ENCODE measurements at places on chromosomes 11 and 22.

DNA sequence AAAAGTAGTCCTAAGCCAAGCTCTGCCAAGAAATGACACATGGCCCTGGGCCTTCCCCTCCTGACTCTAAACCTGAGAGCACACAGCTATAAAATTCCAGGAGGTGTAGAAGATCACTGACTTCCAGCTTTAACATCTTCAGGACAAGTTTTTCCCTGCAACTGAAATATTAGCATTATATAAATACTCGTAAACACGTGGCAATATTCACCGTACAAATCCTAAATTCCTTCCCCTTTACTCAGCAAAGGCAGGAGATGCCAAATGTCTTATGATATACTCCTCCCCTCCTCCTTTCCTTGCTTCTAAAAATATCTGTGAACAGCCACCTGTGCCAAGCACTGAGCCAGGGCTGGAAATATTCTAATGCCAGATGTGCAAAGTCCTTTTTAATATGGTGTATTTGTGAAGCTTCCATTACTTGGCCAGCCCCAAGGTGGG, 194.0 kb downstream of the LARGE1 start:
- no peak for DNase-seq

DNA sequence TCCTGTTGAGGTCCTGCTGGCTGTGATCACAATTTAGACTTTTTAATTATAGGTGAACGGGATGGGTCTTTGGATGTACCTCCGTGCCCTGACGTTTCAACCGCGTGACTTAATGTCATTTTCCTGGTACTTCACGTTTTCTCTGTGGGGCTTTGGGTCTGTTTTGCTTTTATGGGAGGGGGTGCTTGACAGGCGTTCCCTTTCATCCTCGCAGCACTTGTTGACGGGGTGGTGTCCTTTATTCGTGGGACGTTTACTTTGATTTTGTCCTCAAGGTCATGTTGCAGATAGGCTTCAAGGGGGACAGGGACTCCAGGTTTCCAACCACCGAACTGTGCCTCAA, 994 bp downstream of the PPP6R3 start:
- no peak for DNase-seq

GRCh38 chr22:28332410-28332809, 347.2 kb downstream of the TTC28 start:
- DNase-seq, result no peak

GRCh38 chr11:8586805-8587204, 7.2 kb downstream of the STK33 start:
- DNase-seq, result no peak

DNA sequence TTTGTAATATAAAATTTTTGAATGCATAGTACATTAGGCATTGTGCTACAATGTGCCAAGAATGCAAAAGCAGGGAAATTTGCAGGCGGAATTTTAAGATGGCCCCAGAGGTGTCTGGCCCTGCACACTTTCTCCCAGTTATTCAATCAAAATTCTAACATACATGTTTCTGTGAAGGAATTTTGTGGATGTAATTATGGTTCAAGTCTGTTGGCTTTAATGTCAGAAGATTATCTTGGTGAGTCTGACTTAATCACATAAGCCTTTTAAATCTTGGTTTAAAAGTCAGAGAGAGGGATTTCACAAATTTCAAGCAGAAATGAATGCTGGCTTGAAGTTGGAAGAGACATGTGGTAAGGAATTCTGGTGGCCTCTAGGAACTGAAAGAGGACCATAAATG, 423.4 kb upstream of the CCDC179 start:
- DNase-seq, result no peak

GRCh38 chr22:42933485-42934091, 76.5 kb upstream of the ARFGAP3 start:
- DNase-seq, result no peak

DNA sequence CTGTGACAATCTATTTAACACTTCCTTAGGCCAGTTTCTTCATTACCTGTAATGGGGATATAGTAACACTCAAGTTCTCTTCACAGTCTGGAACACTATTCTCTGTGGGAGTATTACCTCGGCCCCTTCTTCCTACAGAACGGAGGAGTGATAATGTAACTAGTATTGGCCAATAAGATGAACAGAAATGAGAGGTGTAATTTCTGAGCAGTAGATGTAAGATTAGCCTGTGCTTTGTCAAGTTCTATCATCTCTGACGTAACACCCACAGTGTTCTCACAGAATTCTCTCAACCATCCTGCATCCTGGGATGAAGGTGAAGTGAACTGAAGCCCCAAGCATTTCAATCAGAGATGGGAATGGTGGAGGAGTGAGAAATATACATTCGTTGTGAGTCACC, 65.2 kb upstream of the TOP3B start:
- DNase-seq, result no peak

DNA sequence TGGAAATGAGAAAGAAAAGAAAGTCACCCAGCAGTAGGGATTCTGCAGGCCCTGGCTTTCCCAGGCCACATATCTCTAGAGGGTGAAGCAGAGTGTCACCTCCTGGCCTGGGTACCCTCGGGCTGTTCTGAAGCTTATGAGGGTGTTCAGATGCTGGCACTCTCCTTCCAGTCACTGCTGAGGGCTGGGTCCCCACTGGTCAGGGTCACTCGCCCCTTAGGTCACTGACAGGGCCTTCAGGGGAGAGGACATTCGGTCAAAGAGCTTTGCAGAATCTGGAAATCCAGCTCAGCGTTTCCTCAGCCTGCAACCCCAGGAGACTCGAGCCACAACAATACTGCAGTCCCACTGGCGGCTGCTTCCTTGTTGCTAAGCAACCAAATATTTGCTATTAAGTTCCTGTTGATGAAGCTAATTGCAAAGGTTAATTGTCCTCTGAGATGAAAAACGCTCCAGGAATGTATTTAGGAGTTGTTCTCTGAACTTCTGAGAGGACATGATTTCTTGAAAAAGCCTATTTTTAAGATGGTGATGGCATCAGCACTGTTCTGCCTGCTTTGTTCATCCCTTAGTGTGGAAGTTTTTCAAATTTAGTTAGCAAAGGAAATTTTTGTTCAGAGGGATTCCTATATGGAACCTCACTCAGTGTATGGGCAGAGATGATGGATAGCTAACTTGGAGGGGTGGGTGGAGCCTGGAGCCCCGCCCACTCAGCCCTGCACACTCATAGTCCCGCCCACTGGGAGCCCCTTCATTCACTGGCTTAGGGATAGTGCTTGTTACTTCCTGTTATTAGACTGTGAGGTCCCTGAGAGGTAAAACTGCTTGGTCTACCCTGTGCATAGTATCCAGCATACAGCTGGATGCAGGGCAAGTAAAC, 109.2 kb downstream of the CSNK2A3 start:
- peak; percentile 15 for DNase-seq

- no peak for DNase-seq
These were observed 28.6 kb upstream of the RASL10A start for GRCh38 chr22:29344137-29344536.

DNA sequence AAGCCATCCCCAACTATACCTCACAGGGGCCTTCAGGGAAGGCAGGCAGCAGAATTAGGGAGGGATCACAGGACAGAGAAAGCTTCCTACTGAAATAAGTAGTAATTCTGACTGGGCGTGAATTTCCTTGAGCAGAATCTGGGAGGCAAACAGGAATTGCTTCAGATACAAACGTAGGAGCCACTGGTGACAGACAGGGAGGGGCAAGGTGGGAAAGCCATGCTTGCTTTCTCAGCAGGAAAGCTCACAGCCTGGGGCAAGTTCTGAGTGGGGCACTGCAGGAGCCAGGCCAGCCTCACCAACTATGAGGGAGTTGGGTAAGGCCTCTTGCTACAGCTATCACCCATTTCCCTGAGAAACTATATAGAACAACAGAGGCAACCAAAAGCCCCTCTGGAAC, 43.6 kb downstream of the ARHGAP32 start:
- no peak for DNase-seq

- DNase-seq, result no peak
These were observed 118.2 kb downstream of the DSCAML1 start for GRCh38 chr11:117678658-117679406.

DNA sequence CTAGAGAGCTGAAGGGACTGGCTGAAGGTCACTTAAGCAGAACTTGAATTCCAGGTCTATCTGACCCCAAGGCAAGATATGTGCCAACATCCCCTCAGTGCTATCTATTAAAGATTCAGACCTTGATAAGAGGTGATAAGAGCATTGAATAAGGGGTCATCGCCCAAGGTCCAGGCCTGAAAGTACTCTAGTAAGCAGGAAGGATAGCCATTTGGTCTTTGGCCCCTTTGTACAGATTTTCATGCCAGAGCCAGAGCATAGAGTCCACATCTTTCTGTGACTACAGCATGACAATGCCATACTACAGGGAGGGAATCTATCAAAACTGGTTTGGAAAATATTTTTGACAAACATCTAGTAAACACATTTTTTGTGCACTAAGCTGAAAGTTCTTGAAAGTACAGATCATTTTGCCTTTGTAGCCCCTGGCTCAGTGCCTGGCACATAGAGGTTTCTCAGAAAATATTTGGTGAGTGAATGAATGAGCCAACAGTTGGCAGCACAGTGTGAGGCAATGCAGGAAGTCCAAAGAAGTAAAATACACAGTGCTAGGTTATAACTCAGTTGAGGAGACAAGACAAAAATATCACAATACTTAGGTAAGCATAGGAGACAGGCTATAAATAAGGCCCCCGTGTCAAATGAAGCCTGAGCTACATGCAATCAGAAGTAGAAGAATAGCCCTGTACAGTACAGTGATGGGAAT, 15.1 kb upstream of the RRAS2 start:
- no peak for DNase-seq

- no peak for DNase-seq
These were observed 137.1 kb upstream of the E2F8 start for GRCh38 chr11:19377881-19378280.

- no peak for DNase-seq
These were observed 25.3 kb downstream of the C11orf58 start for GRCh38 chr11:16763746-16764145.

- DNase-seq, result no peak
These were observed at the start of gene C11orf68 for GRCh38 chr11:65918211-65919140. C11orf68 (minus strand) TSS chr11:65919062; CDS start chr11:65919031, 31 bp downstream.

GRCh38 chr22:46781291-46781690, 18.8 kb downstream of the TBC1D22A start:
- no peak for DNase-seq

GRCh38 chr11:104830080-104830479, 68.2 kb downstream of the CASP12 start:
- DNase-seq, result no peak

- DNase-seq, result no peak
These were observed 11.5 kb upstream of the MUC15 start for GRCh38 chr11:26583550-26583949.

DNA sequence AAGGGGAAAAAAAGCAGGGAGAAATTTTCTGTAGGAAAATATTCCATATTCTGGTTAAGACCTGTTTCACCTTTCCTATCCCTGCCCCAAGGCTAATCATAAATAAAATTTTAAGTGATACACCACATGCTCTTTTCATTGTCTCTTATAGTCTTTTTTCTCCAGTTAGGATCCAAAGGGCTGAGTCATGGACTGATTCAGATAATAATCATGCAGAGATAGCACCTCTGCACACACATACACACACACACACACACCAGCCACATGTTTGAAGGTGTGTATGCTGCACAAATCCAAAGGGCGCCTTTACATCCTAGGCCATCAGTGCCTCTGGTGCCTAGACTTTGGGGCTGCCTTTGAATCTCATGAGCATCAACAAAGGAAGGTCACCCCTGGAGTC, 35.5 kb upstream of the CWF19L2 start:
- DNase-seq, result no peak

DNA sequence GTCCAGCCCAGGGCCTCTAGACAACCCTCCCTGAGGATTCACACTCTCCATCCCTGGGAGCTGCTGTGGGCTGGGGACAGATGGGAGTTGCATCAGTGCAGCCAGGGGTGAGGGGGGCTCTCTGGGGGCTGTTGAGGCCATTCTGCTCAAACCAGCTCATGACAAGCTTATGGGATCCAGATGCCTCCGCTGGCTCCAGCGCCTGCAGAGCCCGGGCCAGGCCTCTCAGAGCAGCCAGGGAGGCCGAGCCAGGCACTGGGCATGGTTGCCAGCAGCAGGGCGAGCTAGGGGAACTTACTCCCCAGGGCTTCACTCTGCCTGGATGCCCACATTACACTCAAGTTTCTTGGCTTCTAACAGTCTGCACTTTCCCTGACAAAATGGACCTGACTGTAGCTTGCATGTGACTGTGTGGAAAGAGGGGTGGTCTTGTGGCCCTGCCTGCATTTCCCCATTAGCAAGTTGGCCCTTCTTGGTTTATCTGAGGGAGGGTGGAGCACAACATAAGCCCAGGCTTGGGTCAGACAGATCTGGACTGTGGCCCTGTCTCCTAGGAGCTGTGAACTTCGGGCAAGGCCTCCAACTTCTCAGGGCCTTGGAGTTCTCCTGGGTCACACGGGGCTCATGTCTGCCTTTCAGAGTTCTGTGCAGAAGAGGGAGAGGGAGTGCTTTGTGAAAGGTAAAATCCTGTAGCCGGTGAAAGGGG, 34.5 kb upstream of the CYB5R3 start:
- no peak for DNase-seq

- DNase-seq, result no peak
These were observed 98.2 kb downstream of the RDX start for GRCh38 chr11:110198031-110198729.

- no peak for DNase-seq
These were observed 1.3 kb downstream of the TMEM86A start for GRCh38 chr11:18699848-18700261.

Measured in stimulated activated naive CD4-positive, alpha-beta T cell (primary cell).